ENCODE measurements at places on chromosomes 4 and X.
A peak's percentile ranks its signal among the peaks of the same experiment; 100 is the strongest.

- no peak for DNase-seq
Observed at GRCh38 chr4:140297221-140297570, 76.2 kb upstream of the SCOC start.

DNA sequence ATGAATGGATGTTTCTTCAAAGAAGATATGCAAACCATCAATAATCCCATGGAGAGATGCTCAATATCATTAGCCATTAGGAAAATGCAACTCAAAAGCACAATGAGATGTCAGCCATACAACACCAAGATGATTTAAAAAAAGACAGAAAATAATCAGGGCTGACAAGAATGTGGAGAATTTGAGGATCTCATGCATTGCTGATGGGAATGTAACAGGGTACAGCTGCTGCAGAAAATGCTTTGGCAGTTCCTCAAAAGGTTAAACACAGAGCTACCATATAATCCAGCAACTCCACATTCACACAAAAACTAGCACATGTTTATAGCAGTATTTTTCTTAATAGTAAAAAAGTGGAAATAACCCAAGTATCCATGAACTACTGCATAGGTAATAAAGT lies 110.5 kb upstream of the ZNF518B start:
- DNase-seq, result no peak

GRCh38 chr4:84568496-84568895 lies 14.4 kb upstream of the CDS1 start:
- no peak for DNase-seq

DNA sequence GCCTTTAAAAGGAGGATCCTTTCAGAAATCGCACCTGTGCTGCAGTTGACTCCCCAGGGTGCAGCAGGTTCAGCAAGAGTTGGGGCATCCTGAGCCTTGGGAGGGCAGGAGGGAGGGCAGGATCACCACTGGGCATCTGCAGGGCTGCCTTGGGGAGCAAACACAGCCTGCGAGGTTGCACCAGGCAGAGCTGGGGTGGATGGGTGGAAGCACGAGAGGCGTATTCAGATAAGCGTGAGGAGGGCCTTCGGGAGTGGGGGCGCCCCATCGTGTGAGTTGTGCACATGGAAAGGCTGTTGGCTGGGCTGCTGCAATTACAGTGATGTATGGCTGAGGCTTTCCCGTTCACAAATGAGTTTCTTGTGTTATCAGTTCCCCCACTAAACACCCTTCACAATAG lies 55.5 kb downstream of the PSAPL1 start:
- no peak for DNase-seq

DNA sequence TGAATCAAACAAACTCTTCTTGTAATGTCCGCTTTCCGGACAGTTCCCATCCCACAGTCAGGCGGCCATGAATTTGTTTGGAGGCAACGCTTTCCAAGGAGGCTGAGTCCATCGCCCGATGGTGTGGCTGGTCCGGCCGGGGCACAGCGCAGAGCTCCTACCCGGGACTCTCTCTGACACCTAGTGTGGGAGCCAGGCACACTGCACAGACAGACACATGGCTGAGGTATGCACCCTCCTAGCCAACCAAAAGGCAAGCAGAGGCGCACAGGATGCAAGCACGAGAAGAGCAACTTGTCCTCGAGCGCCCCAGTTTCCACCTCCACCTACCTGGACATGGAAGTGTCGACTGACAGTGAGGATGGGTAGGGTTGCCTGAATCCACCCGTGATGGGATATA lies 87.5 kb downstream of the LEF1 start:
- DNase-seq, result no peak

GRCh38 chr4:89482251-89482650 lies 174.7 kb upstream of the GPRIN3 start:
- DNase-seq, result peak; percentile 18

DNA sequence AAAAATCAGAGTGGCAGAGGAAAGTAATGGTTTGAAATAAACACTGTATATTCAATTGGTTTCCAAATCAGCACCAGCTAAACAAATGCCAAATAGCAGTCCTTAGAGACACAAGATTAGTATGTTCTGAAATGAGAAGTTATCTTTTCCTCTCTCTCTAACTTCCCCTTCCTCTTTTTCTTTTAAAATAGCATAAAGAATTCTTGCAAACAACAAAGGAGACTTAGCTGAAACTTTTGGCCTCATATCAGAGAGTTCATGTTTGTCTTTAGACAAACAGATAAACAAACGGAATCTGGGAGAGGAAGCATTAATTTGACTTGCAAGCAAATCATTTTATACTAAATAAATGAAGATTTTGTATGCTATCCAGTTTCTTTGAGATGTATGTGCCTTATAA lies 399.0 kb downstream of the GBA3 start:
- DNase-seq, result no peak

- no peak for DNase-seq
Observed at GRCh38 chr4:33724685-33725084, 2519.6 kb downstream of the ARAP2 start.

GRCh38 chr4:41174444-41174843 lies 39.9 kb downstream of the APBB2 start:
- DNase-seq, result no peak
